ENCODE measurements at places on chromosomes 12 and 14.

DNA sequence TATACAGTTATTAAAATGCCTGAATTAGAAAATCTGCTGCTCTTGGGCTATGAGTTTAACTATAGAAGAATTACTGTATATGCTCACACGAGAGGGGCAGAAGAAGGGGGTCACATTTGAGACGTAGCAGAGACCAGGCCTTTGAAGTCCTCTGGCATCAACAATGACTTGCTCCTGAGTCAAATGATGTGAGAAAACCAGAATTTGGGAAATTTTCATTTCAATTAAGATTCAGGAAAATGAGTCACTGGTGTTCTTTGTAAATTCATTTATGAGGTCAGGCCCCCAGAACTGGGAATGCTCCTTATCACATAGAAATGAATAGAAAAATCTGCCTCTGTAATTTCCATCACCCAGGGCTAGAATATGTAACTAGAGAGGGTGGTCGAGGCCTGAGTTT lies 92.9 kb downstream of the APAF1 start:
- no peak for DNase-seq

- no peak for DNase-seq
These were observed 1.8 kb upstream of the BMAL2 start for GRCh38 chr12:27330846-27331245.

GRCh38 chr12:92034858-92035401 lies 110.7 kb downstream of the BTG1 start:
- peak; percentile 11 for DNase-seq

GRCh38 chr12:102883204-102883799 lies 33.7 kb downstream of the PAH start:
- peak; percentile 44 for DNase-seq

GRCh38 chr12:70756118-70756517 lies 118.9 kb upstream of the PTPRB start:
- DNase-seq = peak; percentile 8

GRCh38 chr14:92597906-92598905 lies 84.6 kb downstream of the RIN3 start:
- DNase-seq = no peak

GRCh38 chr12:72658615-72659014 lies 386.4 kb downstream of the TRHDE start:
- no peak for DNase-seq

All from NCI-H460 (cell line).